AML-193 (cell line): ENCODE measurements at places on chromosomes 1 and 21.

- no peak for DNase-seq
These were observed 179.6 kb downstream of the LMO4 start for GRCh38 chr1:87508247-87508787.

DNA sequence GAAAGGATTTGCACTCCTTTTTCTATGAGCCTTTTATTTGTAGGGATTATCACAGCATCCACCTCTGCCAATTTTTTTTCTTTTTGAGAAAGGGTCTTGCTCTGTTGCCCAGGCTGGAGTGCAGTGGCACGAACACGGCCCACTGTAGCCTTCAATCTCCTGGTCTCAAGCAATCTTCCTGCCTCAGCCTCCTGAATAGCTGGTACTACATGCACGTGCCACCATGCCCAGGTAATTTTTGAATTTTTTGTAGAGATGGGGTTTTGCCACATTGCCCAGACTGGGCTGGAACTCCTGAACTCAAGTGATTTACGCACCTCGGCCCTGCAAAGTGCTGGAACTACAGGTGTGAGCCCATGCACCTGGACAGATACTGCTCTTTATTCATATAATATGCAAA, 2.1 kb downstream of the SAMSN1 start:
- no peak for DNase-seq

DNA sequence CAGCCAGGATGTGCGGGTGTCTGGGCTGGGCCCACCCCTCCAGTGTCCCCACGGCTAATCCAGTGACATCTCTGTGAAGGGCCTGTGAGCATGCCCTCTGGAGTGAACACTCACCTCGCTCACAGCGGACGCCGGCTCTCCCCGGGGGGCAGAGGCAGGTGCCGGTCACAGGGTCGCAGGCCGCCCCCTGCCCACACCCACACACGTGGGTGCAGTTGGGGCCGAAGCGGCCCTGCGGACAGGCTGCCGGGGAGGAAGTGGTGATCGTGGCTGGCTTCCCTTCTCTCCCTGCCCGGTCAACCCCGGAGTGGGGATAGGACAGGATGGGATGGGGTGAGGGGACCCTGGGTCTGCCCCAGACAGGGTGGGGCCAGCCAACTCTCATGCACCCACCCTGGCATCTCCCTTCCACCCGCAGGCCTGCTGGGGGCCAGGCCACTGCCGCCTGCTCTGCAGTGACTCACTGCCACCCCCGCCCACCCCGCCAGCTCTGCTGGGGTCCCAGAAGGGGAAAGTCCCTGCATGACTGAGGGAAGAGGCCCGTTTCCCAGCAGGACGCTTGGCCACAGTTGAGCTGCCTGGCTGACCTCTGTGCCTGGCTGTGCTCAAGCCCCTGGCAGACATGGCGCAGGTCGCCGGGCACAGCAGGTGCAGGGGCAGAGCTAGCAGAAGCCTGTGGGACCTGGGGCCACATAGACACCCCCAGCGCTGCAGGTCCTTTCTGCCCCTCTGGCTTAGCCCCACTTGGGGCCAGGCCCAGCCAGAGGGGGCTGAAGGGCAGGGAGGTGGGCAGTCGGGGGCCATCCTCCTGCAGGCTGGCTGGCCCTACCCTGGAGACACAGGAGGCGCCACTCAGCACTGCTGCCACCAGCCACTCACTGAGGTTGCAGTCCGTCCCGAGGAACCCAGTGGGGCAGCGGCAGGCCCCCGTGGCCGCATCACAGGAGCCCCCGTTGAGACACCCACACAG, 41.6 kb downstream of the ARHGEF16 start:
- no peak for DNase-seq

DNA sequence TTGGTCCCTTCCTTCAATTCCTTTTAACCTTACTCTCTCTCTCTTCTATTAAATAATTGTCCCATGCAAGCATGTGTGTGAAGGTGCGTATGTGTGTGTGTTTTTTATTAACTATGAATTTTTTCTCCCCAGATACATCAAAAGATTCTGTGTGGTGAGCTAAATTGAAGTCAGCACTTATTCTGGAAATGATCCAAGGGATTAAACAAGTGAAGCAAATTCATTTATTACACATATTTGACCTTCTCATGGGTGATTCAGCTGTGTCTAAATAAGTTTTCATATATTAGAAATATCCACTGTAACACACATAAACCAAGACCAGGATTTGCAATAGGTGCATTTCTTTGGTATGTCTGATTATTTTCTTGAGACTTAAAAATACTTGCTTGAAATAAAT, 24.3 kb downstream of the CHODL start:
- no peak for DNase-seq

- no peak for DNase-seq
These were observed 155.1 kb downstream of the IGSF21 start for GRCh38 chr1:18262726-18263125.

DNA sequence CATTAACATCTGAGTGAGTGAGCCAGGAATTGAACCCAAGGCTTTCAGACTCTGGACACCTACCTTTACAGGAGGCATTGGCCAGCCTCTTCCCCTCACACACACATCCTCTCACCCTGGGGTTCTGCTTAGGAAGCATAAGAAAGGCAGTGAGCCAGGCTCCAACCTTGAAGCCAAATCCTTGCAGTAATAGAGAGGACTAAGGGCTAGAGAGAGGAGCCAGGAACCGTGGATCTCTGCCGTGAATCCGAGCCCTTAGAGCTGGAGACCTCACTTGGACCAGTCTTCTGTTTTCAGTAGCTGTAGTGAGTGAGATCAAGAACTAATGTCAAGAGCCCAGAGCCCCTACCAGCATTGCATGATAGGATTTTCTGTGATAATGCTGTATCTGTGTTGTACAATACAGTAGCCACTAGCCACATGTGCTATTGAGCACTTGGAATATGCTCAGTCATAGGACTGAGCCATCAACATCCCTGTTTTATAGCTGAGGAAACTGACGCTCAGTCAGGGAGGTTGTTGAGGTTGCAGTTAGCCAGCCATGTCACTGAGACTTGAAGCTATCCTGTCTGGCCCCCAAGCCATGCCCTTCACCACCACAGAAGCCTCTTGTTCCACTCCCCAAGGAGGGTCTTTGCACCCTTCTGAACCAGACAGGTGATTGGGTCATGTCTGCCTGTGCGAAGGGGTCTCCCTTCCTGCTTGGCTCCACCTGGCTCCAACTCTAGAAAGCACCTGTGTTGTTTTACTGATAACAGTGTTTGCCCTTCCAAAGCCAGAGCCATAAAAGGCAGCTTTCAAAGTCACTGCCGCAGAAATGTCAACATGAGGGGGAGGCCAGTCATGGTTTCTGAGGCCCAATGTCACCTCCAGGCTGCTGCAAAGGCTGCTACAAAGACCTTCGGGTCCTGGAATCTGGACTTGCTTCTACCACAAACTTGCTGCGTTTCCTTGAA, 101.1 kb upstream of the JUN start:
- no peak for DNase-seq

DNA sequence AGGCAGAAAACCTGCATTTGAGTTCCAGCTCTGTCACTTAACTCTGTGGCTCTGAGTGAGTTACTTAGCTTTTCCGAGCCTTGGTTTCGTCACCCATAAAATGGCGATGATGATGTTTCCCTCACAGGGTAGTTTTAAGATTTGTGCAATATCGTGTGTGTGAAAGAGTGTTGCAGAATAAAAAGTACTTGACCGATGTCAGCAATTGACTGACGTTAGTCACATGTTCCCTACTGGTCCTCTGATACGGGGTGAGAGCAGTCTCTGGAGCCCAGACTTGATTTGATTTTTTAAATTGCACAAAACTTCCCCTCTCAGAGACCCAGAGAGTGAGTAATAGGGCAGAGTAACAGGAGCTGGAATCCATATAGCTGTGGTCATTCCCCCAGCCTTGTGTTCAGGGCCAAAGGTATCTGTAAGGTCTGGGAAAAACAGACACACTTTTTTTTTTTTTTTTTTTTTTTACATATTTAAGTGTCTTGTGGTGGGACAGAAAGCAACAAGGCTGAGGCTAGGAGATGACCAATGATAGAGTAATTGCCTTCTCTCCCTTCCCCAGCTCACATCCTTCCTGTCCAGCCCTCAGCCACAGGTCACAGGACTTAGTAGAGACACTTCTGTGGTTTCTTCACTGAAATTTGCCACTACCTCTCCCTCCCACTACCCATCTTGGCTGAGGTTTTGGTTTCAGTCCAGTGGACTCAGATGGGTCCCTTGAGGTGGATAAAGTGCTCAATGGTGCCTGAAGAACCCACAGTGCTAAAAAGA, 2.0 kb downstream of the FCER1G start:
- peak; percentile 96 for DNase-seq

GRCh38 chr1:218660678-218661053, 315.5 kb downstream of the TGFB2 start:
- DNase-seq: no peak

- DNase-seq: peak; percentile 67
These were observed 9.1 kb upstream of the PCNX2 start for GRCh38 chr1:233304489-233305102.

DNA sequence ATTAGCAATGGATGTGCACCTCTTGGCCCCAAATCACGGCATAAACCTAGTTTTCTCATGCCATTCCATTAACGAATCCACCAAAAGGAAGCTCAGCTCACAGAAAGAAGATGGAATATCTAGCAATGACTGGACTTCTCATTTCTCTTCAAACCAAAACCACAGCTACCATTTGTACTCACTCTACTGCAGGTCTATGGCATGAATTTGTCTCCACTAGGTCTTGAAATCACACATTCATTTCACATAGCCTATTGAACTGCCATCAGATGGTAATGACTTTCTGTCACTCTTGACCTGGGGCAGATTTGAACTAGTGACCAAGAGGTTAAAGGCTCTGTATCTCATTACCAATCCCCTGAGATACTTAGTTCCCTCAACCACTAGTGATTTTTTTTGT, 382.7 kb downstream of the DPYD start:
- DNase-seq: no peak

GRCh38 chr1:171740987-171741871, 636 bp downstream of the VAMP4 start:
- peak; percentile 17 for DNase-seq

GRCh38 chr1:204334455-204334854, 25.3 kb downstream of the PLEKHA6 start:
- no peak for DNase-seq

DNA sequence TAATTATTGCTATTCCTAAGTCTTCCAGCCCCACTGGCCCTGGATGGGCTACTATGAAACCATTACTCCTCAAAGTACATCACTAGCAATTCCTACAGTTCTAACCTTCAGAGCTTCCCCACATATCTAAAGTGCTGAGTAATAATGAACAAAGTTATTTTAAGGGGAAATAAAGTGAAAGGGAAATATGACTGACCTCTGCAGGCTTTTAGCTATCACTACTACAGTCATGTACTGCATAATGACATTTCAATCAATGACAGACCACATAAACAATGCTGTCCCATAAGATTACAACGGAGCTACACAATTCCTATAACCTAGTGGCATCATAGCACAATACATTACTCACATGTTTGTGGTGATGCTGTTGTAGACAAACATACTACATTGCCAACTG, 32.5 kb upstream of the ASPM start:
- DNase-seq: peak; percentile 60

GRCh38 chr1:173314656-173315055, 107.5 kb upstream of the TNFSF4 start:
- no peak for DNase-seq

- peak; percentile 1 for DNase-seq
These were observed 671 bp downstream of the KIF26B start for GRCh38 chr1:245155272-245156040.

DNA sequence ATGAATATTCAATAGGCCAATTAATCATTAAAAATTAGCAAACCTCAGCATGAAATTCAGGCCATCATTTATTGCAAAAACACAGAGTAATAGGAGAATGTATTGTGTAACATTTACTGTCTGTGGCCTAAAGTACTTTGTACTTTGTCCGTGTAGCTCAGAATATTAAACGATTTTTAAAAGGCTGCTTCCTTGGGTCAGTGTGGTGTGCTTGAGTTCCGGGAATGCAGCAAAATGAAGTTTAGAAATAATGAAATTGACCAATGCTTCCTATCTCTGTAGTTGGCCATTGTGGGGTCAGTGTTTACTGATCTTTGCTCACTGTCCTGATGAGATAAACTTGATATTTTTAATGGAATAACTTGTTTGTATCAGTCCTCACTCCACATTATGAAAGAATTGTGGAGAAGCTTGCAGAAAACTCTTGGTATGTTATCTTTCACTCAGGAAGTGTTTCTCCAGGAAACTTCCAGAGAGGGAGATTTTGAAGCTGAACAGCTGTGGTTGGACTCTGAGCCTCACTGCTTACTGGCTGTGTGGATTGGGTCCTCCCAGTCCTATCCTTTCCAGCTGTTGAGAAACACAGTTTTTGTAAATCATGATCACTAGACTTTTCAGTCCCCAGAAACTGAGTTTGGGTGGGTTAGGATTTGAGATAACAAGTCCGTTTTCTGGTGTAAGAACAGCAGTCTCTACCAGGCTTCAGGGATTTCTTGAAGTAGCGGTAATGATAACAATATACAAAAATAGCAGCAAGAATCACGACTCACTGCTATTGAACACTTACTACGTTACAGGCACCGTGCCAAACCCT, 19.2 kb upstream of the MTARC1 start:
- DNase-seq: peak; percentile 23

GRCh38 chr1:102174259-102174863, 177.6 kb upstream of the OLFM3 start:
- peak; percentile 21 for DNase-seq

DNA sequence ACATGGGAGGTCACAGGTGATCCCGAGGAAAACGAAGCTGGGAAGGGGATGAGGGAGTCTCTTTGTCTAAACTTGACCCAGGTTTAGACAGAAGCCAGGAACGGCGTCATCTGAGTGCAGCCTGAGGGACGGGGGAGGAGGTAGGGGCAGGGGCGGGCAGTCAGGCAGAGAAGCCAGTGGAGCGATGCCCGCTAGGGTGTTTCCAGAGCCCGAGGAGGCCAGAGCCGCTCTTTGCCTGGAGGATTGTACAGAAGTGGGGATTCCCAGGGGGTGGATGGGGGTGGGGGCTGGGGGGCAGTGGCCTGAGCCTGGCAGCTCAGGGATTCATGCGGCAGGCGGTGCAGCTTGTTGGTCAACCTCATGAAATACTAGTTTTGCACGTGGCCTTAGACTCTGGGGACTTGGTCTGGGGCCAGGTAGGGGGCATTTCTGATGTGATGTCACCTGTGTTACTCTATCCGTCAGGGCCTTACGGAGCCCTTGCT, 58.4 kb downstream of the VPS26C start:
- DNase-seq: no peak

DNA sequence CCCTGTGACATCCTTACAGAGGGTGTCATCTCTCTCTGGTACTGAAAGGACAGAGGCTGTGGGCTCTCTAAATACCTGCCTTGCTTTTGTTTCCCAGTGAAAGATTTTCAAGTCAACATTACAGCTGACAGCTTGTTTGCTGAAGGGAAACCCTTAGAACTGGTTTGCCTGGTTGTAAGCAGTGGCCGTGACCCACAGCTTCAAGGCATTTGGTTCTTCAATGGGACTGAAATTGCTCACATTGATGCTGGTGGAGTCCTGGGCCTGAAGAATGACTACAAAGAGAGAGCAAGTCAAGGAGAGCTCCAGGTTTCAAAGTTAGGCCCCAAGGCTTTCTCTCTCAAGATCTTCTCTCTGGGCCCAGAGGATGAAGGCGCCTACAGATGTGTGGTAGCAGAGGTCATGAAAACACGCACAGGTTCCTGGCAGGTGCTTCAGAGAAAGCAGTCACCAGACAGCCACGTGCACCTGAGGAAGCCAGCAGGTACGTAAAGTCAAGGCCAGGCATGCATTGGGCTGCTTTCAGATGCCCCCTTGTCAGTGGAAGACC, 11.8 kb downstream of the CD101 start:
- DNase-seq: no peak

GRCh38 chr1:84146411-84147032, 2.5 kb downstream of the PRKACB start:
- peak; percentile 10 for DNase-seq

- peak; percentile 65 for DNase-seq
These were observed 76.3 kb downstream of the ITPKB start for GRCh38 chr1:226662642-226663326.
